ENCODE measurements at places on chromosomes 13 and 19.
A peak's percentile ranks its signal among the peaks of the same experiment; 100 is the strongest.

- DNase-seq: no peak
These were observed 110.6 kb downstream of the DNAJC3 start for GRCh38 chr13:95787356-95788099.

- DNase-seq: no peak
These were observed 973.7 kb downstream of the UQCRFS1 start for GRCh38 chr19:28239270-28239669.

GRCh38 chr13:43139211-43139610 is 115.8 kb downstream of the DNAJC15 start:
- no peak for DNase-seq

DNA sequence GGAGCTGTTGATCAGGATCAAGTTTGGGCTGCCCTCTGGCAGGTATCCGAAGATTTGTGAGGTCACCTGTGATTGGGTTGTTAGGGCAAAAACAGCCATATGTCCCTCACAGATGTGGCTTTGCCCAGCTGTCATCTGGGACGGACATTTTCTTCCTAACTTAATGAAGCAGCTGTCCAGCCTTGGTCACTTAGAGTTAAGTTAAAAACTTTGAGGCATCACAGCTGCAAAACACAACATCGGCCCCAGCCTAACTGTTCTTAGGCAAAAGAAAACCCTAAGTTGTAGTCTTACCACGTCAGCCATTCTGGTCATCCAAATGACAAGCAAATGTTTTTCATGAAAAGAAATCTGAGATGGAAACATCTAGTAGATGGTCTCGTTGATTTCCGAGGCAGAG is 318.4 kb downstream of the DCLK1 start:
- no peak for DNase-seq

DNA sequence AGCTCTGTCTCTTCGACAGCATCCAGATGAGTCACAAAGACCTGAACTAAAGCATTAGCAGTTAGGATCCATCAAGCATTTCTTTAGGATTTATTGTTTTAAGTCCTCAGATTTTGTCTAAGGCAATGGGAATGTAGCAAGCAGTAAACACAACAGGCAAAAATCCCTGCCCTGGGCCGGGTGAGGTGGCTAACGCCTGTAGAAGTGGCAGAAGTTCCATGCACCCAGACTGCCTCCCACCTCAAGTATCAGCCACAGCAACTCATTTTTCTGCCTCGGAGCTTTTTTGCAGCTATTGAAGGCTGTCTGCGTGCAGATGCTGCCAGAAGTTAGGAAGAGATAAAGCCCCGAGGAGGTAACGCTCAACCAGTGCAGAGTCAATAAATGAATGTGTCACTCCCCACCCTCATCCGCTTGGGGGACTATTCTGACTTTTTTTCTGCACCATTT is 47.1 kb upstream of the MRI1 start:
- DNase-seq: peak; percentile 56

DNA sequence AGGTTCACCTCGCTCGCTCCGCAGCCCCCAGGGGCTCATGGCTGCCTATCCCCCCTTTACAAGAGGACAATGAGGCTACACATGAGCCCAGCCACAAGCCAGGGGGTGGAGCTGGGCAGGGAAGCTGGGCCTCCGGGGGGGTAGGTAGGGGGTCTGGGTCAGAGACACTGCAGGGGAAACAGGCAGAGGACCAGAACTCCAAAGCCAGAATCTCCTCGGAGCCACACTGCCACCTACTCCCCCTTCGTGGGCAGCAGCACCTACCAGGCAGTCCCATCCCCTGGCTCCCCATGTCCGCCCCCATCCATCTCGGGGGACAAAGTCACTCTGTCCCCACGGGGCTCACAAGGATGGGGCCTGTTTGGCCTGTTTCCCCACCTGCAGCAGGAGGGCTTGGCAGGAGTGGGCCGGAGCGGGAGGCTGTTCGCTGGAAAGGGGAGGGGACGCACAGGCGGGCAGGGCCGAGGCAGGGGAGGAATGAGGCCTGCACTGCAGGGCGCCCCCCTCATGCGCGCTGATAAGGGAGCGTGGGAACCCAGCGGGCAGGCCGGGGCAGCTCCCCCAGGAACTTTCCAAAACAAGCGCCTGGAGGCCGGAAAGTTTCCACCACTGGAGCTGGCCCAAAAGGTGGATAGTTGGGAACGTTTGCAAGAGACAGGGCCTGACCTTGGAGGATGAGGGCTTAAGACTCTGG is 545 bp upstream of the ISYNA1 start:
- no peak for DNase-seq

DNA sequence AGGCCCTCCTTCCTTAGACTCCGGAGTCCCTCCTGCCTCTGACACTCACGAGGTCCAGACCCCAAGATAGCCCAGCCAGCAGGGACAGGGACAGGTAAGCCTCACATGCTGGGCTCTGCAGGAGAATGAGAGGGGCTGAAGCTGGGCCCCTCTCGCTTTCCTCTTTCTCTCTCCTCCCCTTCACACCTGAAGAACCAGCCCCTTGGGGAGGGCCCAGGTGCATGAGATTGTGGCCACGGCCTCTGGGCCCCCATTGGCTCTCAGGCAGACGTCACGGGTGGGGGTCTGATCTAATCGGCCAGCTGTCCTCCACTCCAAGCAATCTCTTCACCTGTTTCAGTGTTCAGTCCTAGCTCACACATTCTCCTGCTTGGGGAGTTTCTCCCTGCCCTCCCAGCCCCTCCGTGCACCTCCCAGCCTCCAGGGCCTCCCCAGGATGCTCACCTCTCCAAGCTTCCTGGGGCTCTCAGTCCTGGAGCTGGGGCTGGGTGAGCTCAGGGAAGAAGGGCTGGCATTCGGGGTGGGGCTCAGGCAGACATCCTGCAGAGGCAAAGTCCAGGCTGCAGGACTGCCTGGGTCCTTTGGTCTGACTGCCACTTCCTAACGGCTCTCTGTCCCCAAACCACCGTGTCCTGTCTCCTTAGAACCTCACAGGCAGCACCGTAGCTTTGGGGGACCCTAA is 2.8 kb downstream of the TMEM150B start:
- no peak for DNase-seq

GRCh38 chr13:27182844-27183497 is 11.4 kb upstream of the USP12 start:
- peak; percentile 97 for DNase-seq

GRCh38 chr13:24288870-24289269 is 20.5 kb upstream of the C1QTNF9 start:
- DNase-seq: peak; percentile 83

DNA sequence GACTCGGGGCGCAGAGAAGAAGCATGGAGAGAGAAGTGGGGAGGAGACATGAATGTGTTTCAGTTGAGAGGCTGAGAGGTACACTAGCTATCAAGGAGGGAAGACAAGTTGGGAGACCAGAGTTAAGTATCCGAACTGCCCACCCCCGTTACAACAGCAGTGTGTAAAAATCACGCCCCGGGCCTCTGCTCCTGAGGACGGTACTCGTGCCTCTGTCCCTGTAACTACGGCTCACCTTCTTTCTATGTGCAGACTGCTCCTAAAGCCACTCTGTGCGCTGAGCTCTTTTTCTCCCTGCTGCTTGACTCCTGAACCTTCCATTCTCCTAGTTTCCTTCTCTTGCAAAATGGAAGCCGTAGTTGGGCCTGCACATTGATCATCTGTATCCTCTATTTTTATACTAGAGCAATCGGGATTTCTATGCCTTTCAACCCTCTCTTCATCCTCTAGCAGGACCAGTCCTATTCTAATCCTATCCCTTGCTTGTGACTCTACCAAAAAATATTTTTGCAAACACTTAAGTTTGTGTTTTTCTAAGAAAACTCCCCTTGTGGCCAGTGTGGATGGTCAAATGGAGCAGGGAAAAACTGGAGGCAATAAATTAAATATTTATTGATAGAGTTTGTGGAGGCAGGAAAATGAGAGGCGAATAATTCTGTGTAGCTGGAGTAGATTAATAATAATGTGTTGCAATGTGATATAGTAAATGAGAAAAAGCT is 569 bp downstream of the POLR1D start:
- DNase-seq: peak; percentile 16

Data from EH (cell line).